ENCODE measurements at places on chromosomes 6 and 20.

- no peak for DNase-seq
Observed at GRCh38 chr6:31386099-31386498, 17.3 kb upstream of the MICA start.

GRCh38 chr6:3825331-3825831, 23.8 kb upstream of the FAM50B start:
- no peak for DNase-seq

GRCh38 chr6:10413262-10413849, 1.5 kb downstream of the TFAP2A start:
- DNase-seq, result no peak

- DNase-seq, result no peak
Observed at GRCh38 chr6:50935442-50935841, 116.8 kb downstream of the TFAP2B start.

DNA sequence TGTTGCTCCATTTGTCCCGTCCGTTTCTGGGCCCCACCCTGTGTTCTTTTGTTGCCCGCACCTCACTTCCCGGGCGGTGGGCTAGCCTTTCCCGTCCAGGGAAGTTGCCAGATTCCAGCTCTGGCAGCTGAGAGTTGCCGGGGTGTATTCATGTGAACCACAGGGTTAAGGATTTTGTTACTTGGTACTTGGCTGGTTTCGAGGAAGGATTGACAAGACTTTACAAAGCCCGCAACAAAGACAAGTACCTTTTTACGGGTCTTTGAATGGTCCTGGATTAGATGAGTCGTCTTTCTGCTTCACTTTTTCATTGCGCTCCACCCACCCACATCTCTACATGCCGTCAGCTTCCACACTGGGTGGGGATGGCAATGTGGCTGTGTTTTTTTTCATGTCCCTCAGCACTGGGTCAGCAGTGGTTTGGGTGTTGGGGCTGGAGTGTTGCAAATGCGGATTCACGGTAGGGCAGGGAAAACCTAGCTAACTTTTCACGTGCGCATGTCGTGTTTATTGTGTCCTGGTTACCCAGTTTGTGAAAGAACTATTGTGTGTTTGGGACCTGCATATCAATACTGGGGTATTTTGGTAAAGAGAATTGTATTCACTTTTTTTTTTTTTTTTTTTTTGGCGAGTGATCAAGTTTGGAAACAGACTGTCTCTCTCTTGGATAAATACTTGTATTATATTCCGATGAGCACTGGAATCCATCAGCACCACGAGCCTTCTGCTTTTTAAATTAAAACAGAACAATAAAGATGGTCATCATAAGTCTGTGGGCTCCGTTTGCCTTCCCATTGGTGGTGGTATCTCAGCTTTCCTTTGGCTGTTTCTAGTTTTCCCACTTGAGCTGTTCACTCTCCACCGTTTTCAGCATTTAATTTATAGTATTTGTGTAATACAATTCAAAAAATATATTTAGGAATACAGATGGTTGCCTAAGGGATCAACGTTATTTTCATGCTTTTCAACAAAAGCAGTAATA, 1.2 kb downstream of the DUSP22 start:
- DNase-seq, result peak; percentile 26

DNA sequence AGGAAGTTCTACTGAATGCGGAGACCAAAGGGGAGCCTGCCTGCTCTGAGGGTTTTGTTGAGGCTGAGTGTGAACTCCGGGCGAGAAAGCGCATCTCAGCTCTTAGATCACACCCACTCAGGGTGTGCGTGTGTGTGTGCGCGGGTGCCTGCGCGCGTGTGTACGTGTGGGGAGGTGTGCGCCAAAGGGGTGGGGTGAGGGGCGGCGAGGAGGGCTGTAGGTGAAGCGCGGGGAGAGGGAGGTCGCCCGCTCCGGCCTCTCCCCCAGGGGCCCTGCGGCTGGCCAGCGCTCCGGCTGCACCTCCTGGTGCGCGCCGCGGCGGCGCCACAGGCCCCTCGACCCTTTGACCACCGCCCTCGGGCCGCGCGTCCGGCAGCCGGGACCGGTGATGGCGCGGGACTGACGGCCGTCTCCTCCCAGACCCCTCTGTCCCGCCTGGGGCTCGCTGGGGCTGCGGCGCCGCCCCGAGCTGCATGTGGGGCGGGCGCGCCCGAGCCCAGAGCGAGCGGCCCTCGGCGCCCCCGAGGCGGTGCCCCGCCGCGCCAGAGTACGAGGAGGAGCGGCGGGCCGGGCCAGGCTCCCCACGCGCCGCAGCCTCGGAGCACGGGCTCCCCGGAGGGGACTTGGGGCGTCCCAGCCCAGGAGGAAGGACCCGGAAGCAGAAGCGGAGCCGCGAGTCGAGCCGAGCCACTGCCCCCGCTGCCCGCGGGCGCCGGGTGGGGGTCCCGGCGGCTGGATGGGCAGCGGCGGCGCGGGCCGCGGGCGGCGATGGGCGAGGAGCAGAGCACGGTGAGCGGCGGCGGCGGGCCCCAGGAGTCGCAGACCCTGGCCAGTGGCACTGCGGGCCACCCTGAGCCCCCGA, at the start of gene RNF217:
Gene RNF217, plus strand, starts transcription at position 661 of the 862 bp plus-strand sequence. Its CDS starts 108 bp downstream, at position 769.
- no peak for DNase-seq

DNA sequence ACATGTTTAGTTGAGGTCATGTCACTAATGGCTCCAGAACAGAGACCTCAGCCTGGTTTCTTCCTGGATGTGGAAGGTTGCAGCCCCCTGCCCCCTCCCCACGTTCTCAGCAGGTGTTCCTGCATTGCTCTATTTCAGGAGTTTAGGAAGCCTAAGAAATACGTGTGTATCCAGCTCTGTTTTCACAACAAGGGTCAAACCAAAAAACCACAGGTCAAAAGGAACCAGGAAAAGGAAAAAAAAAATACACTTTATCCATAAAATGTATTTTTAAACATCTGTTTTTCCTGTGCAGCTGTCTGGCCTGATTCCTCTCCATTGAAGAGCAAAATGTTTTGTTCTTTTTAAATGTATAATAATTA, 107.9 kb upstream of the PLEKHG1 start:
- DNase-seq, result no peak

DNA sequence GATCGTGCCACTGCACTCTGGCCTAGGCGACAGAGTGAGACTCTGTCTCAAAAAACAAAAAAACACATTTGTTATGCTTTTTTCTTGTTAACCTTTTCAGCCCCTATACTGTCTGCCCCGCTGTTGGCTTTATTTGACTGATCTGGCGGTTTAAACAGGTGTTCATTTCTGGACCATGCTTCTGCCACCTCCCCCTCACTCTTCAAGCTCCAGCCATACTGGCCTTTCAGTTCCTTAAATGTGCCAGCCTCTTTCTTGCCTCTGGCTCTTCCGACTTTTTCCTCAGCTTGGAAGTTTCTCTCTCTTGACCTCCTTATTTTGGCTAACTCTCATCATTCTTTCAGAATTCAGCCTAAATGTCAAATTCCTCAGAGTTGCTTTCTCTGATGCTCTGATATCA, 35.2 kb upstream of the TXLNB start:
- no peak for DNase-seq

GRCh38 chr6:157453978-157454377, 73.0 kb downstream of the ZDHHC14 start:
- DNase-seq, result no peak

All from stimulated activated CD8-positive, alpha-beta memory T cell treated with anti-CD3 and anti-CD28 coated beads, Interleukin-7, amount 100 ng/mL, for 4 hours (primary cell).